Breast epithelium (tissue), 4 donors: ENCODE measurements at places on chromosomes 16 and 17.

DNA sequence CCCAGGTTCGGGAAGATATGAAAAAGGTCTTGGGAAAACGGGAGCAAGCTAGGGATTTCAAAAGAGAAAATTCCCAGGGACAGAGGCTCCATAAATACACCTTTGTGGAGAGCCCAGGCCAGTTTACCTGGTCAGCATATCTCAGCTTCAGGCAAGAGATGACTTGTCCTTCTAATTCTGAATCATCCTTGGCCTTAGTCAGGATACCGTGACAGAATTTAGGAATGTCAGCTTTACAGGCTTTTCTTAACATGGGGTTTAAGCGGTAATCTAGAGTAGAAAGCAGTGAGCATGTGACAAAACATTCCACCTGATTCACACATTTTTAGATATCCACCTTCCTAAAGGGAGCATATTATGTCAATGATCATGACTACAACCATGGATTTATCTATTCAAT is 41.1 kb upstream of the CLEC18B start:
- no peak for DNase-seq

GRCh38 chr17:51672065-51672464 is 411.7 kb downstream of the UTP18 start:
- no peak for DNase-seq

- DNase-seq: no peak
These were observed 89.1 kb downstream of the NLK start for GRCh38 chr17:28131599-28131998.

- no peak for DNase-seq
These were observed 571 bp downstream of the TIMP2 start for GRCh38 chr17:78924481-78925151.

GRCh38 chr17:67067571-67068482 is 23.5 kb downstream of the CACNG1 start:
- DNase-seq: no peak

GRCh38 chr16:85375282-85375681 is 237.8 kb upstream of the GSE1 start:
- DNase-seq: no peak

- DNase-seq: no peak
These were observed 1.4 kb downstream of the SARM1 start for GRCh38 chr17:28372945-28373274.

GRCh38 chr16:85699628-85700027 is 10.9 kb upstream of the GINS2 start:
- DNase-seq: no peak

DNA sequence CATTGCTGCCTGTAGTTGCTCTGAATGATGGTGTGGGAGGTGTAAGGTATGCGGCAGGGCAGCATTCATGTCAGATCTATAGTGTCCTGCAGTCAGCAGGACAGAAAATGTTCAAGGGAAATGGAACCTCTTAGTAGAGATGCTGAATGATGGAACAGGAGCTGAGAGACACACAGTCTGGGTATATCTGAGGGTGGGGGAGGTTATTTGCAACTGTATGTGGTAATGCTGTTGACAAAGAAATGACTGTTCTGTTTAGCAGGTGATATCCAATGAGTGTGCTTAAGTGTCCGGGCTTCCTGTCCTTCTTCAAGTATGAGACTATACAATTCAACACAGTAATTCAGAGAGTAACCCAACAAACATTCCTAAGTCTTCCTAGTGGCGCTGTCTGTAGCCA is 46.6 kb downstream of the STH start:
- no peak for DNase-seq

DNA sequence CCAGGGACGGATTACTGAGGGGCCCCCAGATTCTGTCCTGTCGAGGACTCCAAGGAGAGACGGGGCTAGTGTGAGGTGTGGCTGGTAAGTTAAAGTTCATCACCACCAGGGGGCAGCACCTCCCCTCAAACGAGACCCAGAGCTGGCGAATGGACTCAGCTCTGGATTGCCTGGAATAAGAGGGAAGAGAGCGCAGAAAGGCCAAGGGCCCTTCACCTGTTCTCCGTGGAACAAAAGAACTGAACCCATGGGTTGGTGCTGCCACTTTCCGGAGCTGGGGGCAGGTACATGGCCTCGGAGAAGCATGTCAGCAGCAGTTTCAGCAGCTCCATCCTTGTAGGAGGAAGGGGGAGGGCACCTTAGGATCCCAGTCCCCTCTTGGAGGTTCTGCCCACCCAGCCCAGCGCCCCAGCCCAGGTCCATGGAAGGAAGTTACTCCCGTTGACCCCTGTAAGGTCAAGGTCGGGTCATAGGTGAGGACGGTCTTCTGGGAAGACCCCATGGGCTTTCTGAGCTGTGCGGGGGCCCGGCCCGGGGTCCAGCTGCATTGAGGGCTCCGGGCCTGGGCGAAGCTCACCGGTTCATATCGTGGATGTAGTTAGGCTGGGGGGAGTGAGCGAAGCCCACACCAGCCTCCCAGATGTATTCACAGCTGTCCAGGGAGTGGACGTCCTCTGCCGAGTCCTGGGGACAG is 10.8 kb downstream of the HID1 start:
- peak; percentile 85 for DNase-seq

GRCh38 chr16:2233046-2233775 is 3.0 kb upstream of the DNASE1L2 start:
- no peak for DNase-seq

- peak; percentile 46 for DNase-seq
These were observed 11.3 kb upstream of the RASD1 start for GRCh38 chr17:17507465-17508011.

DNA sequence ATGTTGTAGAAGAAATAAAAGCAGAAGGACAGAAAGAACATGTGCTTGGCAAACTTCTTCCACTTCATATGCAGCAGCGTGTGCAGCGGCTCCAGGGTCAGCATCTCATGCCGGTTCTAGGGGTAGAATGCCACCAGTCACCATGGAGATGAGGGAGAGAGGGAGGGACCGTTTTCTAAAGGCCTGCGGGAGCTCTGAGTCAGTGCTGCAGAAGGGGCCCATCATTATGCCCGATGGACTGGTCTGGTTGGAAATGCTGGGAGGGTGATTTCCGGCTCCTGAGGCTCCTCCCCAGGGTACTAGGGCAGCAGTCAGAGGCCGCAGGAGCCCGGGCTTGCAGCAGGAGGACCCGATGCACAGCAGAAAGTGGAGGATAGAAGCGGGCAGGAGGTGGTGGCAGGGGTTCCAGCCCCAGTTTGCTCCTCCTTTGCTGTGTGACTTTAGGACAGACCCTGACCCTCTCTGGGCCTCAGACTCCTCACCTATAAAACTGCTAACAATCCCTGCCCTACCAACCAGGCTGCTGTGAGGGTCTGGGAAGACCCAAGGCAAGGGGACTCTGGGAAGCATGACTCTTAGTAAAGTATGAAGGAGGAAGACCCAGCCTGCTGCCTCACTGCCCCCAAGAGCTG is 28.6 kb downstream of the TRPV3 start:
- no peak for DNase-seq

- DNase-seq: no peak
These were observed 15.3 kb upstream of the ABCC11 start for GRCh38 chr16:48262631-48263030.

GRCh38 chr17:69179227-69179952 is 37.7 kb upstream of the ABCA6 start:
- no peak for DNase-seq

DNA sequence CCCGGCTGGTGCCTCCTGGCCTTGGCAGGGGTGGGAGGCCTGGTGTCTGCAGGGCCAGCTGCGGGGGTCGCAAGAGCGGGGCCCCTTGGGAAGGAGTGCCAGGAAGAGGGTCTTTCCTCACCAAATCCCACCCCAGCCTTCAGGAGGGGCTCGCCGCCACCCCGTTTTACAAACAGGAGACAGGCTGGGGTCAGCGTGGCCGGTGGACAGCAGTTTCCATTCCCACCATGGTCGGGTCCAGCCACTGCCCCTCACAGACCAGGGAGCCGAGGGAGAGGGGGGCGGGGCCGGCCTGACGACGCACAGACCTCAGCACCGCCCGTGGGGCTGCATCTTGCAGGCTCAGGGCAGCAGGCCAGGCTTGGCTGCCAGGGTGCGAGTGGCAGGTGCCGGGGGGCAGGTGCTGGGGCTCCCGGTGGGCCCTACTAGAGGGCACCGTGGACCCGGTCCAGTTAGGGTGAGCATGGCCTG is 7.6 kb downstream of the CBFA2T3 start:
- DNase-seq: no peak

DNA sequence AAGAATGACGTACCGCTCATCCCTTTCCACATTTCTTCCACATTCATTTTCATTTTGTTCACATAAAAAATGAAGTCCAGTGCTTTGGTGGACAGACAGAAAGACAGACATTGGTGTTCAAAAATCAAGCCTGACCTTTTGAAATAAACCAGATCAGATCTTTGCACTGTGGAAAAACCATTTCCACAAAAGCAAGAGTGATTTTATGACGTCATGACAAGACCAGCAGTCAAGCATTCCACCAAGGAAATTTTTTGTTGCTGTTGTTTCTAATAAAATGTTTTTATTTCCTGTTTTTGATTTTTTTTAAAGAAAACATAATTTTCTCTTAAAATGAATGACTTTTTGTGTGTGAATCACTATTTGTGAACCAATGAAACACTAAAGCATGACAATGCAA is 350.0 kb downstream of the KCNJ2 start:
- DNase-seq: no peak

GRCh38 chr17:13635951-13636350 is 34.2 kb upstream of the HS3ST3A1 start:
- DNase-seq: no peak

GRCh38 chr17:42782166-42783061 is 2.0 kb downstream of the WNK4 start:
- DNase-seq: no peak

- DNase-seq: no peak
These were observed 17.3 kb downstream of the COTL1 start for GRCh38 chr16:84600343-84601229.

- DNase-seq: no peak
These were observed 1.7 kb downstream of the ZNF469 start for GRCh38 chr16:88384222-88385111.

GRCh38 chr16:78140818-78141466 is 41.5 kb downstream of the WWOX start:
- DNase-seq: no peak

GRCh38 chr17:44867841-44868240 is 20.2 kb downstream of the HIGD1B start:
- no peak for DNase-seq

DNA sequence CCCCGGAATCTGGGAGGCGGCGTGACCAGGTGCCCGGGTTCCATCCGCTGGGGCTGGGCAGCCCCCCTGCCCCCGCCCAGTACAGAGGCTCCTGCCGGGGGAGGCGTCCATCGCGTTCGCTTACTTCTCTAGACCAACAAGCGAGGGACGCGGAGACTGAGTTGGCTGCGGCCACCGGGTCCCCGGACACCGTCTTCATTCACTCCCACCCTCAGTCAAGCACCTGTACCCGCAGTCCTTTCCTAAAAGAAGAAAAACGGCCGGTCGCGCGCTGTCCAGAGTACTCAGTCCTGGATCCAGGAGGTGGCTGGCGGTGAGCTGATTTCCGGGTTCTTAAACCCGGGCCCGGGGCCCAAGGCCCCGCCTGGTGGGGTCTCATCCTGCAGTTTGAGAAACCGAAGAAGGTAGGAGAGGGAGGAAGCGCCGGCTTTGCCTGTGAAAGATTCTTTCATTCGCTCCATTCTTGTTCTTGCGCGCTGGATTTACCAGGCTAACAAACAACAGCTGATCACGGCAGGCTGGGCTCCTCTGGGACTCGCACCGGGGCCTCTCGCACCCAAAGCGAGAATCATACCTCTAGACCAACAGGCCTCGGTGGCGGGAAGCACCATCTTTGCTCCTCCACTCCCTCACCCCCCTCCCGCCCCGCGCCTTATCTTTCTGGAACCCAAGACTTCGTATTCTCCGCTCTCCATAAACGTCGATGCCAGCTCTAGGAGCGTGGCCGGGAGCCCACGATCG is 17.4 kb upstream of the OR1F1 start:
- no peak for DNase-seq

GRCh38 chr17:74041869-74042640 is 161.4 kb upstream of the RPL38 start:
- DNase-seq: no peak

GRCh38 chr16:29816694-29817441 is 916 bp downstream of the PAGR1 start:
- no peak for DNase-seq

DNA sequence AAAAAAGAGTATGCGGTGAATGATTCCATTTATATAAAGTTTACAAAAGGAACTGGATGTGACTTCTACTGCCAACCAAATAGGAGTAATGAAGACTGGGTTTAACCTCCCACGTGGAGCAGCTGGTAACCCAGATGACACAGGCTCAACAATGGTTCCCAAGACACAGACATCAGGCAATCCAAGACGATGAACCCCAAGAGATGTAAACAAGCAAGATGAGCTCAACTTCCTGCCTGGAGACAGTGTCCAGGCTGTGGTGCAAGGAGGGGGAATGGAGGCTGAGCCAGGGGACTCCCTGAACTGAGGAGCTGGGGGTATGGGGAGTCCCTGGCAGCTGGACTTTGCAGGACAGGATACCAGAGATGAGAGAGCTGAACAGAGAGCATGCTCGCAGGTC is 104.7 kb downstream of the LITAF start:
- DNase-seq: no peak

DNA sequence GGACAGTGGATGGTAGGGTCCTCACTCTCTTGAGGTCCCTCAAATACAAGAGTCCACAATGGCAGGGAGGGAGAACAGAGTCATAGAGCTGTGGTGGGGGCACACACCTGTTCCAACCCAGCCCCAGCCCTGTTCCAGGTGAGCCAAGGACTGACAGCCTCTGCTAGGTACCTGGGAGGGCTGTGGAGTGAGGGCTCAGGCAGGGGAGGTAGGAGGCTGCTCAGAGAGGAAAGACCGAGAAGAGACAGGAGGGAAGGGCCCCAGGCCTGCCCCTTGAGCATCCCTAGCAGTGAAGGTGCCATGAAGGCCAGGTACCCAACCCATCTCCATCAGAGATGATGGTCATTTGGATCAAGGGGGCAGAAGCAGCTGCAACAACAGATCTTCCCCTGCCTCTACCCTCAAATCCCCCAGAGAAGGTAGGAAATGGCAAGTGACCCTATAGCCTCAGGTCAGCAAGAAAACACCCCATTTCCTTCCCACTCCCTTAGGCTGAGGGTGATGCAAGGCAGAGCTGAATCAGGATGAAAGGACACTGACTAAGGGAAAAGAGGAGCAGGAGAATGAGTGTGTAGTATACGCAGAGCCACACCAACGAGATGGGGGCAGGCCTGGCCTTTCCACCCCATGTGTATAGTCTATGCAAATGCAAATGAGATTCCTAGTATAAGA is 28.6 kb downstream of the CD300LG start:
- no peak for DNase-seq
